ENCODE measurements at places on chromosomes 13 and 19.

DNA sequence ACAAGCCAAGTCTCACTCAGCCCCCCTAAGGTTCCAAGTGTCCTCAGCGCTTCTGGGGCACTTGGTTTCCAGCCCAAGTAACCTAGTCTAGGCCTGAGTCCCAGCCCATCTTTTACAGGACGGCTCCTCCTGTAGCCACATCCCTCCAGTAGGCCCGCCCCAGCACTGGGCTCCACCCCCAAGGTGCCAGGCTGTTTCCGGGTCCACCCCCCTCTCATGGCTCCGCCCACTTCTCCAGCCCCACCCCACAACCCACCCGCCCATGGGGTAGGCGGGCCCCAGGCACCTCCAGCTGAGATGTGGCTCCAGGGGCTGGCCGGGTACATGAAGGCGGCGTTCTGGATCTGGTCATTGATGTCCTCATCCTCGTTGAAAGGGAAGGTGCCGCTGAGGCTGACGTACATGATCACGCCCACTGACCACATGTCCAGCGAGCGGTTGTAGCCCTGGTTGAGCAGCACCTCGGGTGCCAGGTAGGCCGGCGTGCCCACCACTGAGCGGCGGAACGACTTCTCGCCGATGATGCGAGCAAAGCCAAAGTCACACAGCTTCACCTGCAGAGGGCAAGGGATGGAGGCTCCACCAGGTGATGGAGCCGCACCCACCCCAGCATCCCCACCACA lies 17.2 kb upstream of the DACT3 start:
- DNase-seq: peak; percentile 71

- DNase-seq: no peak
Observed at GRCh38 chr13:30905932-30906383, at the start of gene MEDAG. Gene MEDAG, plus strand, starts transcription at chr13:30906271. Its CDS starts 245 bp downstream, at chr13:30906516.

DNA sequence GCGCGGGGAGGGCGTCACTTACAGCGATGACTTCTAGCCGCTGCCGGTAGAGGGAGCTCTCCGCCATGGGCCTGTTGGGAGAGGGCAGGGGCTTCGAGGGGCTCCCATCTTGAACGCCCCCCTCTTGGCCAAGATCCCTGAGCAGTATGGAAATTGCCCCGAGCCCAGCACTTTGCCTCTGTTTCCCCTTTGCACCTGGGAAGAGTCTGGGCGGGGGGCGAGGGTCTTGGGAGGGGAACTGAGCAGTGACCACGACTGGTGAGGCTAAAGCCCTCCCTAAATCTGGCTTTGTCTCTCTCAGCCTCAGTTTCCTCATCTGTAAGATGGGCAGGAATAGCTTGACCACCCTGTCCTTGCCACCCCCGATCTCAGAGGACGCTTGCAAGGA lies 2.8 kb downstream of the PALM3 start:
- DNase-seq: peak; percentile 58

GRCh38 chr13:49303533-49304252 lies 56.0 kb downstream of the CDADC1 start:
- DNase-seq: no peak

GRCh38 chr13:46797501-46798237 lies 708 bp upstream of the ESD start:
- no peak for DNase-seq

- DNase-seq: no peak
Observed at GRCh38 chr13:93355094-93355493, 128.5 kb downstream of the GPC6 start.

GRCh38 chr13:104021806-104022397 lies 955.7 kb upstream of the SLC10A2 start:
- DNase-seq: no peak

- no peak for DNase-seq
Observed at GRCh38 chr13:106034201-106034600, 501.3 kb downstream of the EFNB2 start.

DNA sequence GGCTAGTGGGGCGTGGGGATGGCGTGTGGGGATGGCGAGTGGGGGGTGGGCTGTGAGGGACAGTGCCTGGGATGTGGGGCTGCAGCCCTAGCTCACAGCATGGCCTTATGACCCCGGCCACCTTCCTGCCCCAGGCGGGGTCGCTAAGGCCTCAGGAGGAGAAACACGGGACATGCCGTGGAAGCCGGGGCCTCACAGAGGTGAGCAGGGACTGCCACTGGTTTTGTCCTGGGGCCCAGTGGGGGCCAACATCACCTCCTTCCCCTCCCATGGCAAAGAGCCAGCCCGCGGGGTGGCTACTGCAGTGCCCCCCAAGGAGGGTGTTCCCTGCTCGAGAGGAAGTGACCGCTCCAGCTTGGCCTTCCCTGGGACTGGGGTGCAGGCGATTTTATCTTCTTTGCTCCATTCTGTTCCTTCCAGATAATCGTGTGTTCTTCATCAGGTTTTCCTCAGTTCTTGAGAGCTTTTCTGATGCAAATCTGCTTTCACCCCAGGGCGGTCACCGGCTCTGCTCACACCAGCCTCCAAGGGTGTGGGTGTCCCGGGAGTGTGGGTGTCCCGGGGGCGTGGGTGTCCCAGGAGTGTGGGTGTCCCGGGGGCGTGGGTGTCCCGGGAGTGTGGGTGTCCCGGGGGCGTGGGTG lies 1.2 kb downstream of the F7 start:
- no peak for DNase-seq

DNA sequence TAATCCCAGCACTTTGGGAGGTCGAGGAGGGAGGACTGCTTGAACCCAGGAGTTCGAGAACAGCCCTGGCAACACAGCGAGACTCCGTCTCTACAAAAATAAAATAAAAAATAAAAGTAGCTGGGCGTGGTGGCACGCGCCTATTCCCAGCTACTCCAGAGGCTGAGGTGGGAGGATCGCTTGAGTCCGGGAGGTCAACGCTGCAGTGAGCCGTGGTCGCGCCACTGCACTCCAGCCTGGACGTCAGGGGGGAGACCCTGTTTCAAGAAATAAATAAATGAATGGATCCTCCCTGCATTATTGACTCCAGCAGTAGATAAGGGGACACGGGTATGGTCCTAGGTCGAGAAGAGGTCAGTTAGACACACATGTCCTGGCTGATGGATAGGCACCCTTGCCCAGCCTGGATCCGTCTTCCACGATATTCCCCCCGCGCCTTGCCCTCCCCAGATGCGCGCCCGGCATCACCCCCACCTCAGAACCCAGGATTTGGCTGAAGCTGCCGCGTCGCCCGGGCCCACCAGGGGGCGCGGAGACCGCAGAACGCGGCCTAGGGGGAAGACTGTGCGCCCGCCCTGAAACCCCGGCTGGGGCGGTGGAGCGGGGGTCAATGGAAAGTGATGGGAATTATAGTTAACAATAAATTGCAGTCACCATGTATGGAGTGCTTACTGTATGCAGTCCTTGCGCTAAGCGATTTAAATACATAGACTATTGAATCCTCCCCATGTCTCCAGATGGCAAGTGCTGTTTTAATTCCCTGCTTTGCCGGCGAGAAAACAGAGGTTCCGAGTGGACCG lies 2.1 kb upstream of the HOOK2 start:
- peak; percentile 77 for DNase-seq

DNA sequence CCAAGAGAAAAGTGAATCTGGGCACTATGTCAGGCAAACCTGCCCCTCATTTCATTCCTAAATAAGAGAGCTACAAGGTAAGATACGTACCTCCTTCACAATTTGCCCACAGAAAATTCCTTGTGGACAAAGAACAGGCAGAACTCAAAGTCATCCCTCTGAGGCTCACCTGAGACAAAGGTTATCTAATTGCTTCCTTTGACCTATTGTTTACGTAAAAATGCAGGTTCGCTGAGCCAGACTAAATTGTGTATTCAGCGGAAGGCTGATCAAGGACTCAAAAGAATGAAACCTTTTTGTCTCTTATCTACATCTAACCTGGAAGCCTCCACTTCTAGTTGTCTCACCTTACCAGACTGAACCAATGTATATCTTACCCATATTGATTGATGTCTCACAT lies 213.3 kb downstream of the POSTN start:
- DNase-seq: no peak

- peak; percentile 67 for DNase-seq
Observed at GRCh38 chr19:10565028-10565566, 713 bp downstream of the KRI1 start.

DNA sequence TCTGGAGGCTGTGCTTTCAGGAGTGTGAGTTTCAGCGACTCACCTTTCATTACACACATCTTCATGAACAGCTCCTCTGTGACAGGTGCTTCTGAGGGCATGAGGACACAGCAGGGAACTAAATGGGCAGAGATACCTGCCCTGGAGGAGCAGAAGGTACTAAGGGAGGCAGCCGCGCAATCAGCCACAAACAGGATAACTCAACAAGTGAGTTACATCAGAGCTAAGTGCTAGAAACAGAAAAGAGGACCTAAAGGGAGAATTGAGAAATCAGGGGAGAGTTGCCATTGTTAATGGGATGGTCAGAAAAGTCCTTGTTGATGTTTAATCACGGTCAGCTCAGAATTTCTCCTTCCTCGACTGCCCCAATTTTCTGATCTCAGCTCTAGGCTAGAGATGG lies 42.5 kb downstream of the SYDE1 start:
- no peak for DNase-seq

DNA sequence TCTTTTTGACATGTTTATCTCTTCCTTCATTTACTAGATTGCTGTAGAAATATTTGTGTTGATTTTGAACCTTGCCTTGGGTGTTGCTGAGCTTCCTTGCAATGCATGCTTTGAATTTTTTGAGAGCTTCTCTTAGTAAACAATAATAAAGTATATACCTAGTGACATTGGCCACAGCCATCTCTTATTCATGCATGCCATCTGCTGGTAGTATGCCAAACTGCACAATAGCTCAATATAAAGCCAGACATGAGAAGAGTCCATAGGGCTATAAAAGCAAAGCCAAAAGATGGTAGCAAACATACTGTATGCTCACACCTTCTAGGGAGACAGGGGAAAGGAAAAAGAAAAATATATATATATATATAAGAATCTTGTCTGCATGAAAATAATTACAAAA lies 18.9 kb upstream of the ZSCAN5A start:
- DNase-seq: peak; percentile 68

- no peak for DNase-seq
Observed at GRCh38 chr13:101467415-101467814, 14.9 kb downstream of the ITGBL1 start.
